ENCODE measurements at places on chromosomes 2 and 18. TPM values are rescaled to one million over a fixed set of nuclear protein-coding genes. Genes with fewer than 3 reads are reported as not detected.

Gene WDR7
- 20.6 TPM for total RNA-seq

Gene RASGRP3
- total RNA-seq: 3.1 TPM

Gene TSPYL6
- total RNA-seq: not detected

Gene CACNB4
- 0.20 TPM for total RNA-seq

Gene C2orf15
- total RNA-seq: 0.92 TPM

Gene SLC5A7
- total RNA-seq: not detected

Gene ZNF521
- not detected for total RNA-seq

Gene GALNT13
- total RNA-seq: not detected

Gene AP1S3
- 15.4 TPM for total RNA-seq

Gene QPCT
- total RNA-seq: 4.2 TPM

Gene CSRNP3
- total RNA-seq: not detected

Gene PSTPIP2
- 25.3 TPM for total RNA-seq

Gene GNAL
- total RNA-seq: 0.38 TPM

Gene CXCR1
- total RNA-seq: not detected
